ENCODE measurements at places on chromosomes 2 and 18.

GRCh38 chr2:235557903-235558302 lies 64.1 kb downstream of the AGAP1 start:
- no peak for DNase-seq

GRCh38 chr18:59915606-59916005 lies 15.8 kb downstream of the PMAIP1 start:
- DNase-seq = no peak

DNA sequence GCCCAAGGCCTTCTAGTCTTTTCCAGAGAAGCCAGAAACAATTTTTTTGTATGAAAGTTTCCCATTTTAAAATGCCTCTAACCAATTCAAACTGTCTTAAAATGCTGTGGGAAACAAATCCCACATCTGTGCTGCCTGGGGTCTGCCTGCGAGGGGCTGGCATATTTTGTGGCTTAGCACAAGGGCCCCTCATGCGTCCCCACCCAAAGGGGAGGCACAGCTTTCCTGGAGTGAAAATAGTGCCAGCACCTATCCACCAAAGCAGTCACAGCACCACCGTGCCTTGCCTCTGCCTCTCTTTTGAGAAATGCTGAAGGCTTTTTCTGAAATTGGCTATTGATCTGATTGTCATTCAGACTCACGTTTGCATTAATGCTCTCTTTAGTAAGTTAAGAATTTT lies 22.2 kb upstream of the GNAL start:
- no peak for DNase-seq

DNA sequence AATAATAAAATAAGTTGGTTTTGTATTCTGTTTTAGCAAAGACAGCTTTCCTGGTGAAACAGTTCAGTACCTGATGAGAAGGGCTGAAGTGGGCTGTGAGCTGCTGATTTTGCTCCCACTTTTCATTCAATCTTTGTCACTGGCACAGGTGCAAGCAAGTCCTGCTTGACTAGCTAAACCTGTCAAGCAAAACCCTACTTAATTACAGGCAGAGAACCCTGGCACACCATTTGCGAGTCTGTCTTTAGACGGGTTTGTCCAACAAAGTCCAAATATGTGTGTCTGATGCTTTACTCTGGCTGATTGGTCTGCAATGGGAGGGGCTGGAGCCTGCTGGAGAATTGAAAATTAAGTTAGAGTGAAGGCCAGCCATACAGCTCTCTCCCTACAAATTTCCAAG lies 267.2 kb downstream of the EPHA4 start:
- DNase-seq = no peak

DNA sequence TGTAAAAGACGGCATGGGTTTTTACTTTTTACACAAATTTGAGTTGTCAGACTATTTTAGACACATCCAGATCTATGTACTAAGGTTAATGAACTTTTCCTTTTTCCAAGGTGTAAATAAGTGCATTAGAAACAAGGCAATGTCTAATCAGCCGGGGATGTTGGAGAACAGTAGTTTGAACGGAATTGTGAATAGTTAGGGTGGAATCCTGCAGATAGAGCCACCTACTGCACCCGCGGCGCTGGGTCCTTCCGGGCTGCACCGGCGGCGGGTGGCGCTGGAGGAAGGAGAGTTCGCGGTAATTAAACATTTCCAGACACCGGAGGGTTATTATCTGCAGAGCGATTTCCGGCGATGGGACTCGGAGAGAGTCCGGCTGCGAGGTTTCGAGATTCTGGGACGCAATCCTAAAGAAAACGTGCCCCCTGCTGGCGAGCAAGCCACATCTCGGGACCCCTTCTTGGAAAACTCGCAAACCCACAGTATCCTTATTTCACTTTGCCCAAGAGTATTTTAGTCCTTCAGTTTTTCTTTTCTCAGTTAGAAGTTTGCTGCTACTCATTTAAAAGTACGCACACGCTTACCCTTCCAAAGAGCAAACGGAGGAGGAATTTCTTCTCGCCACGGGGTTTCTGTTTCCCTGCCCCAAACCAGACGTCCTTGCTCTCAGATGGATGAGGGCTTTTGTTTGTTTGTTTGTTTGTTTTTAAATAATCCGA lies 4.5 kb upstream of the OSR1 start:
- peak; percentile 83 for DNase-seq

GRCh38 chr2:208255557-208256106 lies 761 bp upstream of the IDH1 start:
- DNase-seq = no peak

DNA sequence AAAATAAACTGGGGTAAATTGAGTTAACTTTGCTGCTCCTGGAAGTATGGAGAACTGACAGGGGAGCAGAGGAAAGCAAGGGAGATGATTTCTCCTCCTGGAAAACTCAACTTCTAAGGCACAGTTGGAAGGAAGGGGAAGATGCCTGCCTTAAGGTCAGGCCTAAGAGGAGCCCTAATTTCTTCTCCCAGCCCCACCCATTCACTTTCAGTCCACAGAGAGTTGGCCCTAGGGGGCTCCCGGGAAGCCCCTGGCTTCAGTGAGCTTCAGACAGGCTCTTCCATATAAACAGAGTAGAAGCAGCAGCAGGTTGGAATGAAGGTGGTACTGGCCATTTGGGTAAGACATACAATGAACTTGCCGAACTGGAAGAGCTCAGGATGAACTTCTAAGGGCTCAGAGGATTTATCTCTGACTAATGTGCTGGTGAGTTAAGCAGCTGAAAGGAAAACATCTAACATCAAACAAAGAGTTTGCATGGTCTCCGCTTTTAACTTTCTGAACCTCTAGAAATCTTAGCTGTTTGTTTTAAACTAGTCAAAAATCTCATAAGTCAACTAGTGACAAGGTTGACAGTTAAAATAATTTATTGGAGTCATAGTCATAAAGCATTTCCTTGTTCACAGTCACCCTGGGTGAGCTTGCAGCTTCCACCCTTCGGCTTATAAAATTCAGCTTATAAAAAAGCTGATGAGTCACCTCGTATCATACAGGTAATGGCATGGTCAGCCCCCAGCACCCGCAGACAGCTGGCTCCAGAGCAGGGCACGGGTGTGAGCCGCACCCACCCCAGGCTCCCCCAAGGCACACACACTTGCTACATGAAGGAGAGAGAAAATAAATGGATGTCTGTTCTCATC lies 9.8 kb downstream of the MALL start:
- DNase-seq = no peak

- peak; percentile 78 for DNase-seq
These were observed 514 bp downstream of the BCL2L11 start for GRCh38 chr2:111121028-111121827.

DNA sequence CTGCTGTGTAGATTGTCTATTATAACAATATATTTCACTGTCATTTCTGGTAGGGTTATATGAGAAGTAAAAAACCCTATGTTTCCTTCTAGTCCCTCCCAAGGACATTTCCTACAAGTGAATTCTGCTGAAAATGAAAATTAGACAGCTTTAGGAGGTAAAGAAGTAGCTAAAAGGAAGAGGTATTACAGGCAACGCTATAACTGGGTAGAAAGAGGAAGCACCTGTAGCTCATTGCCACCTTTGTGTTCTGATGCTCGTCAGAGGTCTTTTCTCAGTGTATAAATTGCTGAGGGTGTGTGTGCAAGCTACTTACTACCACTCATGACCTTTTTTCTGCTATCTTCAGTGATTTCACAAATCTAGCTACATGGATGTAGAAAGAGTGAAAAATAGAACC lies 1.4 kb downstream of the DNAJC10 start:
- DNase-seq = no peak

DNA sequence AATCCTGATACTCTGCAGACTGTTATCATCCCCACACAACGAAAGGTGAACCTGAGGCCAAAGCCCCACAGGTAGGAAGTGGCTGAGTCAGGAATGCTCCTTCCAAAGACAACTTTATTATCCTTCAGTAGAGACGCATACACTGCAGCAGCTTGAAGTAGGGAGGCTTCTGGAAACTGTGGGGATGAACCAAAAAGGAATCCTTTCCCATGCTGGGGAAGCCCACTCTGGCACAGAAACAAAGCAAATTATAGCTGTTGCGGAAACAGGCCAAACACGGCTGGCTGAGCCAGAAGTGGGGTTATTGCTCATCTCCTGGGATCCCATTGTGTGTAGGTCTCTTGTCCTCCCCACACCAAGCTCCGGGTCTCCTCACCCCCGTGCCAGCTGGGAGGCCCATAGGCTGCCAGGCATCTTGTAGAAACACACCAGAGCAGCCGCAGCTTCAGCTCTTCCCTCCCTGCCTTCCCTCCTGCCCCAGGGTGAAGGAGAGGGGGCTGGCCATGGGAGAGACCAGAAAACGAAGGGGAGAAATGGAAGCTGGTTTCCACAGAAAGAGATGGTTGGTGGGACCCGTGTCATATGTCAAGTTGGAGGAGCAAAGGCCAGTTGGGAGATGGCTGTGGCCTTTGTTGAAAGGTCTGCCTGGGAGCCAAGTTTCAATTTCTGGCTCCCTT lies 176.9 kb upstream of the NABP1 start:
- DNase-seq = no peak
